ENCODE measurements at places on chromosomes 11 and 22.

DNA sequence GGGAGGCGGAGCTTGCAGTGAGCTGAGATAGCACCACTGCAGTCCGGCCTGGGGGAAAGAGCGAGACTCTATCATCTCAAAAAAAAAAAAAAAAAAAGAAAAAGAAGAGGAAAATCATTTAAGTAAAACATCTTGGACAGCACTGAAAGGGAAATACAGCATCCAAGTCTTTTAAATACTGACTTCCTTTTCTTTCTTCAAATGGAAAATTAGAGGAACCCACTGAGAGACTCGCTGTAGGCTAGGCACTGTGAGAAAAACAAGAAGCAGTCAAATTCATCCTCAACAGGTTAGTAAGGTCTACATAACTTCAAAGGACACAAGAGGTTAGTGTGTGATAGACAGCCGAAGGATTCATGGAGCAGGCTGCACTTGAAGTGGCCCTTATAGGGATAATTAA is 243.7 kb downstream of the BLID start:
- DNase-seq, result no peak

DNA sequence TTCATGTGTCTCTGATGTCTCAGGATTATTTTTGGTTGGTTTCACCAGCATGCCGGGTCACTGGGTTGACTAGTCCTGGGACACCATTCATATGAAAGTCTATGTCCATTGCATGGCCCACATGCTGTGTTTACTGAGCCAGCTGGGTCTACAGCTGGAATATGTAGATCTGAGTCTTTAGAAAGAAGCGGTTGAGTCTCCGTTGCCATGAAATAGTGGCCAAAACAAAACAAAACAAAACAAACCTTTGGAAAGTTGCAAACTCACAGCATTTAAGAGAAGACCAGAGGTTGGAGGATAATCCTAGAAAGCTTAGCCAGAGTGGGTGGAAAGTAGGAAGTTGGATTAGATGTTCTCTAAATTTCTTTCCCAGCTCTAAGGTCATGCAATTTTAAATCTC is 191.8 kb upstream of the NTM start:
- DNase-seq, result no peak

GRCh38 chr11:84146826-84147225 is 860.7 kb upstream of the CCDC90B start:
- DNase-seq, result no peak

DNA sequence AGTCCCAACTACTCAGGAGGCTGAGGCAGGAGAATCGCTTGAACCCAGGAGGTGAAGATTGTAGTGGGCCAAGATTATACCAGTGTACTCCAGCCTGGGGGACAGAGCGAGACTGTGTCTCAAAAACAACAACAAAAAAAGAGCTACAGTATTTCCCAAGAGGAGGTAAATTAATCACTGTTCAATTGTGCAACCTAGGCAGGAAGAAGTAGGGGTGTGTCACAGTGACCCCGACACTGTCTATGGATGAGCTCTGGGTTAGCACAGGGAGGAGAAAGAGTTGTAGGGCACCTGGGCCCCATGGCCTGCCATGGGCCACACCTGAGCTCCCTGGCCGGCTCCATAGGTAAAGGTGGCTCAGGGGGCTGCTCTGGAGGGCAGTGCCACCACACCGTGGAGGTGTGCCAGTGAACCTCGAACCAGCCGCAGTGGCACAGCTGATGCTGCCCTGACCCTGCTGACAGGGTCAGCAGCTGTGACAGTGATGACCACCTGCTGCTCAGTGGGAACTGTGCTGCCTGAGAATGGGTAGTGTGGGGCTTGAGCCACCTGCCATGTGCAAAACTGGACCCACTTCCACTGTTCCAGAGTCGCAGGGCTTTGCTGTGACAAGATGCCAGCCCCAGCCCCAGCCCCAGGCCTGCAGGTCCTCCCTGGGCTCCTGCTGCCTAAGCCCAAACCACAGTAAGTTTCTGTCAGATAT is 84.0 kb upstream of the PITPNB start:
- no peak for DNase-seq

GRCh38 chr11:44944181-44944852 is 6.4 kb downstream of the TP53I11 start:
- DNase-seq, result no peak

- no peak for DNase-seq
Observed at GRCh38 chr11:78244080-78244479, 55.4 kb downstream of the USP35 start.

DNA sequence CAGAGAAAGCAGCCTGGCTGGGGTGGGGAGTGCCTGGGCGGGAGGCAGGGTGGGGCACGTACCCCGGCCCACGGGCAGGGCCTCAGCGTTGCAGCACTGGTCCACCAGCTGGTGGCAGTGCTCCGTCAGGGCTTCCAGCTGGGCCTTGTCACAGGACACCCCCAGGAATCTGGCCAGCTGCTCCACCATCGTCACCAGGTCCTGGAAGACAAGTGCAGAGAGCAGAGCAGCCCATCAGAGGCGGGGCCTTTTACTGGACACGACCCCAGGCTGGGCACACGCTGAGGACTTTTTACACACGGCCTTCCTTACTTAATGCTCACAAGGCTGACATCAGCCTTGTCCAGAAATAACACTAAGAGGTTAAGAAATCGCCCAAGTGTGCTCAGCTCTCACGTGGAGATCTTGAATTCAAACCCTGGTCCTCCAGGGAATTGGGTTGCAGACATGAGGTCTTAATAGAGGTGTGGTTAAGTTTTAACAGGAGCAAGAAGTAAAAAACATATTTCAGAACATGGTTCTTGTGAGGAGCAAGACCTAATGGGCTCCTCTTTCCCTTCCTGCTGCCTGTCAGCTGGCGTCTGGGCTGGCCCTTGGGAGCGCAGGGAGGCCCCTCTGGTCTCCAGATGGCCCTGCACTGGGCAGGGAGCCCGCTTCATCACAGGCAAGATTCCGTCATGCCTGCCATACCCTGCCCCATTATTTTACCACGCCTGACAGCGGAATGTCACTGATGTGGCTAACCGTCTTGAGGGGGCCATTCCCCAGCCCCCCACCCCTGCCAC is 17.1 kb upstream of the EFCAB6 start:
- DNase-seq, result no peak

DNA sequence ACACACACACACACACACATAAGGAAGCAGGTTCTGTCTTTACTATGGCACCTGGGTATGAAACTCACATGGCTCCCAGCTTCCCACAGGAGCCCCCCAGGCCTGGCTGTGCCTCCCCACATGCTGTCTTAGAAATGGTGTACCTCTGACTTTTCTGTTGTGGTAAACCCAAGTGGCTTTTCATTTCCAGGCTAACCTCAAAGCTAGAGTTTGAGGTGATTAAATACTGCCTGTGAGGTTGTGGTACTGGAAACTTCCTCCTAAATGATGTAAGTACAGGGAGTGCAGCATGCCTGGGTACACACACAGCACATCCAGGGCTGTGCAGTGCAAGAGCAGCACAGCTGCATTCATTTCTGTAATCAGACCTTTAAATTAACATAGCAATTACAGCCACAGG is 34.4 kb downstream of the ME3 start:
- no peak for DNase-seq

DNA sequence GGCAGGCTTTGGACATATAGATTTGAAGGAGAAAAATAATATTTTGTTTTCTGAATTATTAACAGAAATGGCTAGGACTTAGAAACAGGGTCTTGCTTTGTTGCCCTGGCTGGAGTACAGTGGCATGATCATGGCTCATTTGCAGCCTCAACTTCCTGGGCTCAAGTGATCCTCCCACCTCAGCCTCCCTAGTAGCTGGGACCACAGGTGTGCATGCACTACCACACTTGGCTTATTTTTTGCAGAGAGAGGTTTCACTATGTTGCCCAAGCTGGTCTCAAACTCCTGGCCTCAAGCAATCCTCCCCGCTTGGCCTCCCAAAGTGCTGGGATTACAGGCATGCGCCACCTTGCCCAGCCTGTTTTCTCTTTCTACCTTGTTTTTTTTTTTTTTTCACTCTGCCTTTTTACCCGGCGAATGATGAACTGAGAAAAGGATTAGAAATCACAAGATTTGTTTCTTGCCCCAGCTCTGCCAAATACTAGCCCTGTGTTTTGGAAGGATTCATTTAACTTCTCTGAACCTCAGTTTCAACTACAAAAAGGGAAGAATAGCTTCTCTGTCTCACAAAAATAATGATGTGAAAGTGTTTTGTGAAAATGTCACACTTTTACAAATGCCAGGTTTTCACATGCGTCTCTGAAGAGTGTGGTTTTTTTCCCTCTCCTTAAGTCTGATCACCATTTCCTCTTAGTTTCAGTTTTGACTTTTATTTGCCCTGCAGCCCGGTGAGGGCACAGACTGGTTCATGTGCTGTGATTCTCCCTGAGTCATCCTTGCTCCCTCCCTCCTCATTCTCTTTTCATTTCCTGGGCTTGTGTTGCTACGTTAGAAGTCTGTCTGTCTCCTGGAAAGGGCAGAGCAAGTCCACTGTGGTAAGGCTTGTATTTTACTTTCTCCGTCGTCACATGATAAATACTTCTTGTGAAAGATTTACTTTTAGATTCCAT is 67.7 kb downstream of the BCL2L13 start:
- DNase-seq, result peak; percentile 86

- no peak for DNase-seq
Observed at GRCh38 chr11:115891581-115891980, 387.4 kb upstream of the CADM1 start.

DNA sequence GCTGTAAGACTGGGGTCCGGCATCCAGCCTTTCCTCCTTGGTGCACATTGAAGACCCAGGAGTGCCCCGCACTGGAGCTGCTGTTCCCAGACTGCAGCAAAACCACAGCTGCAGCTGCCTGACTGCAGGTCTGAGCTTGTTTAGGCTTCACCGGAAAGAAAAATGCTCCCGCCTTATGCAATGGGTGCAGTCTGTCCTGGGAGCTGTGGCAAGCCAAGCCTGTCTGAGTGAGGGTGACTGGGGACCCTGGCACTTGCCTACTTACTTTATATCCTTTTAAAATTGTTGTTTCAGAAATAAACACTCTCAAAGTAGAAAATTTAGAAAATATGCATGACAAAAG is 23.3 kb upstream of the CD44 start:
- DNase-seq, result no peak

DNA sequence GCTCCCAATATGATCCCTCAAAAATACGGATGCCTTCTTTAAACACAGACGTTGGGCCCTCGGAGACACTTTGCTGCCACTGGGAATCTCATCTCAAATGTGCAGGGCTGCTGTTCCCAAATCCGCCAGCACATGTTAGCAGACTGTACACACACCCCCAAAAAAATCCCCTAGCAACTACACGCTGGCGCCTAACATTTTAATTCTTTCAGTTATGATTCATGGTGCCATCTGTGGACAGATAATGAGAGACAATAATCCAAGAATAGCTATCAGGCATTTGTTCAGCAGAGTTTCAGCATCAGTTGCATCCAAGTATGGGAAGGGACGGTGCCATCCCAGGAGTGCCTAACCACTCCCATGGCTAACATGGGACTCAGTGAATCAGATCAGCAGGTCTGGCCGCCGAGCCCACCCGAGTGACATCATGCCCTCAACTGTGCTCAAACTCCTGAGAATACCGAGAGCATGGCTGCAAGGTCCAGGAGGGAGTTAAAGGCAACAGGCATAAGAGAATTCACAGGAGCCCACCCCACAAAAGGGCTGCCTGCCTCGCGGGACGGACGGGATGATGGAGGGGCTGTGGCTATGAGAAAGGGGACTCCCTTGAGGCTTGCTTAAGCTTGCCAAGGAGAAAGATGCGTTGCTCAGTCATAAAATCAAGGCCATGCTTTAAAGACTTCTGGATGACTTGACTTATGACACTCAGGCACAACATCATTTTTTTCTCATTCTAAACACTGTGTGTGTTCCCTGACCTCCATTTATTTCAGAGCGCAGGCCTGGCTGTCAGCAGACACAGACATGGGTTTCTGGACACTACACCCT is 337.0 kb downstream of the SHANK2 start:
- DNase-seq, result no peak

DNA sequence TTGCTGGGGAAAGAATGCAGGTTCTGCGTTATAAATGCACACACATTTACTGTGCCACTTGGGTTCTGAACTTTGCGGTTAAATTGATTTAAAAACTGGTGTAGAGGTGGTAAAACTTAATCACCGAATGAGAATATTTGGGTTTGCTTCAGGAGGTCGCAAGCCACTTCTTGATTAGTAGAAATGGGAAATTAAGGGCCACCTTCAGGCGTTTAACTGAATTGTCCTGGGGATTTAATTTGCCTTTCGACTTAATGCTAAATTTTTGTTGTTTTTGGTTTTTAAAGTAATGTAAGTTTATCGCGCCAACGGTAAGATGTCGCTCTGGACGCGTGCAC is 459 bp upstream of the NCR3LG1 start:
- no peak for DNase-seq

DNA sequence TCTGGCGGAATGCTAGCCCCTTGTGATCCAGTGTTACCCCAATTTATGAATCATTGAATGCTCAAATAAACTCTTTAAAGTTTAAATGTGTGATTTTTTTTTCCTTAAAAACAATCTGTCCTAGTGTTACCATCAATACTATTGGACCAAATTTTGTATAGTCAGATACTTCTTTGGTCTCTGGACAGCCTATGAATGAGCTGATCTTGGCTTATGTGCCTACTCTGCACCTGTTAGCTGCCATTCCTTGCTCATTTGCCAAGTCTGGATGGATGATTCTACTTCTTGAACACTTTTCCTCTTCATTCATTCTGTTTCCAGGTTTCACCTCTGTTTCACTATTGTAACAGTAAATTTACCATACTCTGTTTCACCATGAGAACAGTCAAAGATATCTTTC is 226.5 kb upstream of the ZBED5 start:
- DNase-seq, result no peak

DNA sequence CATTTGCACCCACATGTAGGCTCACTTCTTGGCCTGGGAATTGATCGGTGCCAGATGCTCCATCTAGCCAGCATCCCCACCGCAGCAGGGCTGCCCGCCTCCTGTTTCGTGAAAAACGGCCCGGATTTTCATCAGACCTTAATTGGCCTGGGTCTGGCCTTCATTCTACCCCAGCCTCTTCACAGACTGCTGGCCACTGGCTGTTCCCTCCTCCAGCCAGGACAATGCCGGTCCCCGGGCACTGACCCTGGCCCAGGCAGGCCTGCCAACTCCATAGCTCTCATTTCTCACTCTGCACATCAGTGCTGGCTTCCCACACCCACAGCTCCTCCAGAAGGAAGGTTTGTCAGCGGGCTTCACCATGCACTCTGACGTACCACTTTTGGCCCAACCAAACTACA is 27.9 kb downstream of the TIMP3 start:
- no peak for DNase-seq

- DNase-seq, result no peak
Observed at GRCh38 chr11:121057922-121058321, 34.0 kb downstream of the TBCEL start.

DNA sequence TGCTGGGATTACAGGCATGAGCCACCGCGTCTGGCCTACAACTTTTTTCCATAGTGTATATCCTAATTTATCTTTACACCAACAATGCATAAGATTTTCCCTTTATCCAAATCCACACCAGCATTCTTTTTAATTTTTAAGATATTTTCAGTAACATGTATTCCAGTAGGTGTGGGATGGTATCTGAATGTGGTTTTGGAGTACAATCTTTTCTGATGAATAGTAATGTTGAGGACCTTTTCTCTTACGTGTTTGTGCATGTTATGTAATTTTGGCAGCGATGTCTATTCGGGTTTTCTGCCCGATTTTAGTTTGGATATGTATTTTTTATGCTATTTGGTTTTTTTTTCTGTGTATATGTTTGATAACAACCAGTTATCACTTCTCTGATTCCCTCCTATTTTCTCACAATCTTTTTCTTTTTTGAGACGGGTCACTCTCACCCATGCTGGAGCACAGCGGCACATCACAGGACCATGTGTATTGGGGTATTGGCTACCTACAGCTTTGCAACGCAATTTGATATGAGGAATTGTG is 114.6 kb upstream of the GRK3 start:
- DNase-seq, result no peak
